ENCODE measurements at places on chromosomes 3 and 15.

GRCh38 chr3:134087060-134087974 lies 57.6 kb upstream of the SLCO2A1 start:
- peak; percentile 22 for DNase-seq

DNA sequence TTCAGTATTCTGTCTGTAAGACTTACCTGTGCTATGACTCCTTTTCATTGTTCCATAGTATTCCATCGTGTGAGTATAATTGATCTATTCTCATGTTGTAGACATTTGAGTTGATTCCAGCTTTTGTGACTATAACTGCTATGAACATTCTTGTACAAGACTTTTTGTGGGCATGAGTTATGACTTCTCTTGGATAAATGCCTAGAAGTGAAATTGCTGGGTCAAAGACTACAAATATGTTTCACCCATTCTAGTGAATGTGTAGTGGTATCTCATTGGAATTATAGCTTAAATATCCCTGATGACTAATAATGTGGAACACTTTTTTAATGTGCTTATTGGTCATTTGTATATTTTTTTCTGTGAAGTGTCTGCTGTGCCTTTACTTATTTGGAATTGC lies 27.6 kb upstream of the NPHP3 start:
- DNase-seq = no peak

DNA sequence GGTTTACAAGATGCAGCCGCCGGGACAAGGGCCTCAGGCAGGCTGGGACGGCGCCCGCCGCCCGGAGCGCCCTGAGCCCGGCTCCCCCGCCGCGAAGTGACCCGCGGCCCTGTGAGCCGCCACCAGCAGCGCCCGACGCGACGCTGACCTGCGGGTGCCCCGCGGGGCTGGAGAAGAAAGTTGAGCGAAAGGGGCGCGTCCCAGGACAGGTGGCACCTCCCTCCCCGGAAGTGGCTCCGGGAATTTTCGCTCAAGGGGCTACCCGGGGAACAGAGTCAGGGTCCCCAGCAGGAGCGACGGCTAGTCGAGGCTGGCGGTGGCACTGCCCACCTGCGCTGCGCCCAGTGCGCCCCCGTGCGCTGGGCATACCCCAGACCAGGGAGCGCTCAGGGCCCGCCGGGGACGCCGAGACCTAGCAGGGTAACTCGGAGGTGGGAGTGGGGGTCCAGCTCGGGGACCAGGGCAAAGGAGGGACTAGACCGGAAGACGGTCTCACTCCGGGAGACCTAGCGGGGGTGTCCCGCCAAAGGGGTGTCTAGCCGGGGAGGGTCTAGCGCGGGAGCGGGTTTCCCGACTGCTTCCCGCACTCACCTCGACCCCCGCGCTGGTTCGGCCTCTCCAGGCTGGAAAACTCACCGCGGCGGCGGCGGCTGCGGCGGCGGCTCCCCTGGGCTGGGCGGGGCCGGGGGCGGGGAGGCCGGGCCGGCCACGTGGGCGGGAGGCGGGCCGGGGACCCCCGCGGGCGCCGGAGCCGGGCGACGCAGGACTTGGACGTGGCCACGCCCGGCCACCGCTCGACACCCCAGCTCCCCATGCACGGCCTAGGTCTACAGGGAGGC lies 18.4 kb downstream of the SPATA12 start:
- peak; percentile 83 for DNase-seq

DNA sequence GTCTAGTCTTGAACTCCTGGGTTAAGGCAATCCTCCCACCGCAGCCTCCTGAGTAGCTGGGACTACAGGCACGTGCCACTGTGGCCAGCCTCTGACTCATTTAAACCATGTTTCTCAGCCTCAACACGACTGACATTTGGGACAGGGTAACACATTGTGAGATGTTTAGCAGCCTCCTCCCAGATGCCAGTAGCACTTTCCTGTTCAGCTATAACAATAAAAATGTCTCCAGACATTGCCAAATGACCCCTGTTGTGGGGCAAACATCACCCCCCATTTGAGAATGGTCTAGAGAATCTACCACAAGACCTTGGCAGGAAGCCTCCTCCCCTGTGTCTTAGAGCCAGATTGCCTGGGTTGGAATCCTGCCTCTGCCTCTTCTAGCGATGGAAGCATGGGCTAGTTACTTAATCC lies 8.4 kb downstream of the TMEM40 start:
- no peak for DNase-seq

DNA sequence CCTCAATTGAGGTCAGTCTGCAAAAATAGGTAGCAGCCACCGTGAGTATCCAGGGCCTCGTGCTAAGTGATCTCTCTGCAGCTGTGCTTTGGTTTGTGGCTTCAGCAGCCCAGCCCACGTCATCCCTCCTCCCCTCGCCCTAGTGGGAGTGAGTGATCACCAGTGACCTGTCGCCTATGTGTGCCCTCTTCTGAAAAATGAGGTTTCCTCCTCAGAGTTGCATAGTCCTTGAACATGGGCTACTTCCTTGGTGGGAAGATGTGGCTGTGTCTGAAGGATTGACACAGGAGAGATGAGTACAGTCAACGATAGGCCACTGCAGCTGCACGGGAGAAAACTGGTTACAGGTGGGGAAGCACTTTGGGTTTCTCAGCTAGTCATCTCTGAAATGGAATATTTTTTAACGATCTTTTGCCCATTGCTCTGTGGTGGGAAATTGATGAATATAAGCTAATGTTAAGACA lies 144.8 kb upstream of the BHLHE40 start:
- DNase-seq = no peak

GRCh38 chr3:30354513-30354912 lies 251.9 kb upstream of the TGFBR2 start:
- DNase-seq = no peak

- DNase-seq = no peak
Observed at GRCh38 chr3:190671658-190672057, 157.8 kb downstream of the IL1RAP start.

DNA sequence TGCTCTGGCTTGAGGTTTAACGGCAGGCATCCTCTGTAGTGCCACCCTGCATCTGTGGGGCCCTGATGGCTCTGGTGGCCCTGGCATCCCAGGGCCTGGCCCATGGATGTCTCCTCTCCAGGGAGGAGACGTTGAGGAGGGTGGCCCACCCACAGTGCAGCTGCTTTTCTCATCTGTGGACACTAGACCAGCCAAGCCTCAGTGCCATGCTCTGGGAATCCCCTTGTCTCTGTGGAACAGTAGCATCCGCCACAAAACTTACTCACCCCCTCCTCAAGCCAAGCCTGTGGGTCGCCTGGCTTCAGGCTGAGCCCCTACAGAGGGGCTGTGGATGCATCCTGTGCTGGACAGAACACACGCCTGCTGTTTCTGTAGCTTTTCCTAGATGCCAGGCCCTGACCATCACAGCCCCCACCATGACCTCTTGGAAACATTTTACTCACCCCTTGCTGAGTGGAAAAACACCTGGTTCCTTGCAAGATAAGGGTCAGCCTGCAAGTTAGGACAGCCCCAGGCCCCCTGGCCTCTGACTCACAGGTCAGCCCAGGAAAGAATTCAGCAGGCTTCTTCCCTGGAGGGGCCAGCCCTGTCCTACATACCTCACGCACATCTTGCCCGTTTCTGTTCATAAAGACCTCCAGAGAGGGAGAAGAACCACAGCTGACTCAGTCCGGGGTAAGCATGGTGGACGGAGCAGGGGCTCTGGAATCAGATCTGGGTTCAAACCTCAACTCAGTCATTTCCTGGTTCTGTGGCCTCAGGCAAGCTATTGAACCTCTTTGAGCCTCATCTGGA lies 19.0 kb downstream of the PAK6 start:
- DNase-seq = no peak

- no peak for DNase-seq
Observed at GRCh38 chr15:45892182-45892581, 257.4 kb downstream of the SQOR start.

Measured in ecto neural progenitor cell (in vitro differentiated cells).